ENCODE measurements at places on chromosomes 2 and 18.

DNA sequence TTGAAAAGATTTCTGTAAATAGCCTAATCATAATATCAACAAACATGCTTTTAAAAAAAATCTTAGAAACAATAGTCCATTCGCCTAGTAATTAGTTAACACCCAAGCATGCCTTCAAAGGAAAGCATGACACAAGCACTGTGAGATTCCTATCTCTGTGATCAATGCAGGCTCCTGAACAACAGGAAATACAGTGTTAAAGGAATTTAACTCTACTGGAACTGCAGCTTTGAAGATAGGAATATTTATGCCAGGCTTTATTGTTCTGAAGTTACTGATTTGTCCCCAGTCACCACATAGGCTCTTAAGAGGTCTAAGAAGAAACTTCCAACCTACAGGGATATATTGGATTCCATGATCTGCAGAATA is 15.4 kb upstream of the FAM124B start:
- DNase-seq = no peak

- no peak for DNase-seq
Measured at GRCh38 chr18:74531043-74531442, 3.3 kb upstream of the CNDP1 start.

DNA sequence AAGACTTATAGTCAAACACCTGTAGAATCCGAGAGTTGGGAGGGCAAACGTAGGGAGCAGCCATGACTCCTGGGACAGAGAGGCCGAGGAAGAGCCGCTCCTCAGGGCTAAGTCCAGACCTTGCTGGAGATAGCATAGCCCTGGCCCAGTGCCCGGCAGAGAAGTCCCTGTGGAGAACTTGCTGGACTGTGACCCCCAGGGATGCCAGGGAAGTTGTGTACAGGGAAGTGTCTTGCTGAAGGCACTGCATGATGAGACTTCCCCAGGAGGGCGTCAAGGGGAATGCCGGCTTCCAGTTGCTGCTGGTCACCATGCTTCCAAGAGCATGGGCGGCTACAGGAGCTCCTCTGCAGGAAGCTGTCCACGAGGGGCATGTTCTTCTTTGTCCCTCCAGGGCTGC is 8.6 kb upstream of the CNDP1 start:
- DNase-seq = no peak

GRCh38 chr2:64661741-64662169 is 8.0 kb upstream of the SERTAD2 start:
- DNase-seq = no peak

- peak; percentile 92 for DNase-seq
Measured at GRCh38 chr18:11324956-11325882, 175.8 kb upstream of the PIEZO2 start.

DNA sequence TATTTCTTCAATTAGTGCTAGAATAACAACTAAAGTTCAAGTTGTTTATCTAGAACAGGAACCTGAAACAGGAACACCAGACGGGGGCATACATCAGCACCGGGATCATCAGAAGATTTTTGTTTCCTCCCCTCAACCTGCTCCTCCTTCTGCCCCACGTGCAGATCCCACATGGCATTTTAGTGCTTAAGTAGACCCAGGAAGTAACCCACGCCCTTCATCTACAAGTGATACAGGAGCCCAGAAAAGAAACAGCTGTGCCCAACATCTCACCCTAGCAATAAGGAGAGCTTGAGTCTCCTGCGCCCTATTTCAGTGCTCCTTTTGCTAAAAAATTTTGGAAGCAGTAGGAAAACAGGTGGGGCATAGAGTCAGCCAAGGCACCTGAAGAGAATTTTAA is 5.2 kb downstream of the ZNF385B start:
- DNase-seq = no peak

GRCh38 chr2:168607992-168608391 is 151.9 kb downstream of the CERS6 start:
- peak; percentile 20 for DNase-seq

- DNase-seq = no peak
Measured at GRCh38 chr2:152445375-152445774, 110.4 kb downstream of the FMNL2 start.

Measured in fibroblast of skin of left quadriceps (primary cell).